ENCODE measurements at places on chromosomes 13 and 19. TPM values are rescaled to one million over a fixed set of nuclear protein-coding genes. Genes with fewer than 3 reads are reported as not detected.

Gene SHD
- not detected for total RNA-seq

GRCh38 chr13:25232937-25233515 is 54.3 kb downstream of the MTMR6 start:
- DNase-seq: peak; percentile 25

Gene USHBP1
- not detected for total RNA-seq

Gene ZNF835
- 3.8 TPM for total RNA-seq

Gene ZNF66
- 14.7 TPM for total RNA-seq

DNA sequence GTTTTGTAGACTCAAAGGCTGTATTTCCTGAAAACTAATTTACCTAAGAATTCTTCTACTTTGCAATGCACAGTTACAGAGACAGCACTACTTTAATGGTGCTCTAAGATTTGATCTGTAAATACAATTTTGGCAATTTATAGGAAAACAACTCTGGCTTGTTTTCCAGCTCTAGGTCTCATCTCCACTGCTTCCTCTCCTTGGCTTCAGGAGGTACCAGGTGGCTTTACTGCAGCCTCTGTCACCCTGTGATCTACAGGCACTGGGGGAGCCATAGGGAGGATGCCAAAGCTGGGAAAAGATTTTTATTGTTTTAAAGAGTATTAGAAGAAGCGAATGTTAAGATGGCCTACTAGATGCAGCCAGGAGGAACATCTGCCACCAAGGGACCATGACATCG is 1563.6 kb downstream of the OLFM4 start:
- no peak for DNase-seq

All from CD4-positive, alpha-beta memory T cell (primary cell).